ENCODE measurements at places on chromosomes 7 and 10. TPM values are rescaled to one million over a fixed set of nuclear protein-coding genes. Genes with fewer than 3 reads are reported as not detected.

The STK31 gene
- 0.44 TPM for total RNA-seq

The PPP1R9A gene
- 25.7 TPM for total RNA-seq

The ZC3HAV1 gene
- 40.2 TPM for total RNA-seq

The UPK3BL2 gene
- total RNA-seq, result 21.6 TPM

The PNLIPRP2 gene
- total RNA-seq, result not detected

The MYO1G gene
- 14.3 TPM for total RNA-seq

The ABCA13 gene
- 6.0 TPM for total RNA-seq

The CREB3L2 gene
- 114 TPM for total RNA-seq

The TAS2R4 gene
- 2.5 TPM for total RNA-seq

The C10orf143 gene
- 6.6 TPM for total RNA-seq

The ABCB8 gene
- total RNA-seq, result 36.0 TPM

The SORCS1 gene
- 0.76 TPM for total RNA-seq

The THSD7A gene
- total RNA-seq, result 24.3 TPM

The ZNF862 gene
- 29.1 TPM for total RNA-seq

The FBH1 gene
- total RNA-seq, result 76.5 TPM
